Spleen (tissue), 13 donors: ENCODE measurements at places on chromosomes 12 and 14. TPM values are rescaled to one million over a fixed set of nuclear protein-coding genes. Genes with fewer than 3 reads are reported as not detected.

- no peak overlapping the region for H3K27ac ChIP-seq
- no peaks in the 10 kb centered on the region for H3K36me3 ChIP-seq
- H3K4me3 ChIP-seq: no peak overlapping the region
- no peaks in the 10 kb centered on the region for H3K27me3 ChIP-seq
- no peak for DNase-seq
These were observed 908.1 kb upstream of the TMEM132C start for GRCh38 chr12:127358888-127359287.

GRCh38 chr14:29743531-29743930, 184.1 kb downstream of the PRKD1 start:
- no peak for DNase-seq
- no peaks in the 10 kb centered on the region for H3K27me3 ChIP-seq
- H3K27ac ChIP-seq: no peak overlapping the region
- no peak overlapping the region for H3K4me3 ChIP-seq
- no peaks in the 10 kb centered on the region for H3K36me3 ChIP-seq
- no peaks in the 10 kb centered on the region for H3K4me1 ChIP-seq

GRCh38 chr12:53739214-53740129, 12.2 kb upstream of the CALCOCO1 start:
- H3K36me3 ChIP-seq: no peaks in the 10 kb centered on the region
- H3K27ac ChIP-seq: no peak overlapping the region
- no peak overlapping the region for H3K4me3 ChIP-seq
- DNase-seq: no peak
- peaks cover 26% of the 10 kb centered on the region for H3K27me3 ChIP-seq

Gene PRICKLE1
- total RNA-seq: 26.3 TPM

Gene TOMM20L
- not detected for total RNA-seq

Gene AICDA
- 1.3 TPM for total RNA-seq

Gene SLC17A8
- total RNA-seq: not detected

Gene RNF212B
- total RNA-seq: not detected
